ENCODE measurements at places on chromosomes 7 and 10.

GRCh38 chr10:130361351-130362105 is 225.3 kb downstream of the GLRX3 start:
- DNase-seq: no peak

DNA sequence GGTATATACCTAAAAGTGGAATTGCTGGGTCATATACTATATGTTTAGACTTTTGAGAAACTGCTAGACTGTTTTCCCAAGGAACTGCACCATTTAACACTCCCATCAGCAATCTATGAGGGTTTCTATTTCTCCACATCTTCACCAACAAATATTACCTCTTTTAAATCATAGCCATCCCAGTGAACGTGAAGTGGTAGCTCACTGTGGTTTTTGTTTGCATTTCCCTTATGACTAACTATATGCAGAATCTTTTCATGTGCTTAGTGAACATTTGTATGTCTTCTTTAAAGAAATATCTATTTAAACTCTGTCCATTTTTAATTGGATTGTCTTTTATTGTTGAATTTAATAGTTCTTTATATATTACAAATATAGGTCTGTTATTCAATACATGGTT is 115.8 kb upstream of the SEC61G start:
- DNase-seq: no peak

GRCh38 chr10:56318816-56319215 is 42.2 kb downstream of the ZWINT start:
- DNase-seq: no peak

- DNase-seq: no peak
Measured at GRCh38 chr7:128161466-128162125, 79.5 kb upstream of the LEP start.

GRCh38 chr7:134619627-134620331 is 26.9 kb upstream of the BPGM start:
- no peak for DNase-seq

DNA sequence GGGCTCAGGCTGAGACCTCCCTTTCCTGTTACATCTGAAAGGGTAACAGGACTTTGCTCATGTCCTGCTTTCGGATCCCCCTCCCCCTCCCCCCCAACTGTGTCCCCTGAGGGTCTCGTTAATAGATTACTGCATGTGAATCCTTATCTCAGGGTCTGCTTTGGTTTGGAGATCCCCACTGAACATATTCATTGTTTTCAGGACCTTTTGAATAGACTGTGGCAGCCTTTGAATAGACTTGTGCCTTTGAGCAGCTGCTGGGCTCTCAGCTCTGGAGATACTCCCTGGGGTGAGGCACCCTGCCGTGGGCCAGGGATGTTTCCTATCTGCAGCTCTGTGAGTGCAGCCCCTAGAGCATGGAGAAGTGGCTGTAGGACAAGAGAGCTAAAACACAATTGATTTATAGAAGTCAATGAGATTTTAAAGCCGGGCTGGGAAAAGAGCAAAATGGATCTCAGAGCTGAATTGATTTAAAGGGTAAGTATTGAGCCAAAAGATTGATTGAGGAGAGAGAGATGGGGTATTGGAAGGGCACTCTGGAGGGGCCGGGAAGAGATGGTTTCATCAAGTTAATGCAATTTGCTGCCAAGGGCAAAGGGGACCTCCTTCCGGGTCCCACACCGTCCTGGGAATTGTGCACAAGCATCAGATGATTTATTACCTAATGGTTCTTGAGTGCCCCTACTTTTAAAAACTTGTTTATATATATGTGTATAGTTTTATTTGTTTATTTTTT is 9.9 kb downstream of the ARHGAP22 start:
- no peak for DNase-seq

- DNase-seq: no peak
Measured at GRCh38 chr7:124497176-124497575, 268.4 kb downstream of the GPR37 start.

GRCh38 chr10:56662765-56663447 is 301.8 kb upstream of the ZWINT start:
- DNase-seq: no peak

- no peak for DNase-seq
Measured at GRCh38 chr7:53151496-53151895, 116.1 kb downstream of the POM121L12 start.

DNA sequence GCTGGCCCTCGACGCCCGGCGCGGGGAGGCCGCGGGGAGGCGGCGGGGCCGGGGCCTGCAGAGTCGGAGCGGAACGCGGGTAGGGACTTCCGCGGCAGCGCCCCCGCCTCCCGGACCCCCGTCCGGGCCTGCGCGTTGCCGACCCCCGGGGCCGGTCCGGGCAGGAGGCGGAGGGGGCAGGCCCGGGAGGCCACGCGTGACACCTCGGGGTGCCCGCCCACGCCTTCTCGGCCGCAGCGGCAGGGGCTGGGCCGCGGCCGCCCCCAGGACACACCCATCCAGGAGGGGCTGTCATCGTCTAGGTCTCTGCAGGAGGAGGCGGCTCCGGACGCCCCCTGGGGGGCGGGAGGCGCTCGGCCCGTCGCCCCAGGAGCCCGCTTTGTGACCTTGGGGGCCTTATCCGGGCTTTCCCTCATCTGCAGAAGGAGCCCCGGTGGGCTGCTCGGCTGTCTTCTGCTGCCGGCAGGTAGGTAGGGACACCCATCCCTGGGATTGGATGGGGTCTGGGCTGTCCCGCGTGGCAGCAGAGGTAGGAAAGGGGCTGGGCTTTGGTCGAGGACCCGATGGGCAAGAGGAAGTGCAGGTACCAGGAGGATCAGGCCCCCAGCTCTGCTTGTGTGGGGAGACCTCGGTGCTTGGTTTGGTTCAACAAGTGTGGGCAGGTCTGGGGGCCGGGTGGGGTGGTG is 569 bp downstream of the ZNF316 start:
- DNase-seq: no peak

DNA sequence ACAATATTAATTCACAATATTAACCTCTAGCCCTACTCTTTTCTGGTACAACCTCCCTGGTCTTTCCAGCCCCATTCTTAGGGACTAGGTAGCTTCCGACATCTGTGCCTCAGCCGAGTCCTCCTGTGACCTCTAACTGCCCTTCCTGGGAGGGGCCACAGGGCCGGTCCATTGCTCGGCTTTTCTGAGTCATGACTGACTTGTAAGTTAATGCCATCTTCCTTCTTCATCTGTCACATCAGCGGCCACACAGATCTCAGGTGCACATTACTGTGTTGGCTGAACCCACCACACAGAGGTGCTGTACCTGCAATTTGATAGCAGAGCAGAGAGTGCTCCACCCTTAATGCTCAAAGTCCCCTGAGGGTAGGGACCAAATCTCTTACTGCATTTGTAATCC is 4.1 kb upstream of the CPA4 start:
- DNase-seq: no peak

DNA sequence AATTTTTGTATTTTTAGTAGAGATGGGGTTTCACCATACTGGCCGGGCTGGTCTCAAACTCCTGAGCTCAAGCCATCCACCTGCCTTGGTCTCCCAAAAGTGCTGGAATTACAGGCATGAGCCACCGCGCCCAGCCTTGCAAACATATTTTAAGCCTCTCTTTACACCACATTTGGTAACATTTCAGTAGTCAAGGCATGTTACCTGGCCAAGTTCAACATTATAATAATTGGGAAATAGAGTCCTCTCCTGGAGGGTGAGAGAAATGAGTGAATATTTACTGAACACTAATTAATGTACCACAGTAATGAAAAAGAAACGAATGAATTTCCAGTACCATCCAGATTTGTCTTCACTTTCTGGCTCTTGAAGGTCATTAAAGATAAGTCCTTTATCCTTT is 10.0 kb upstream of the CNOT4 start:
- no peak for DNase-seq

GRCh38 chr10:84423719-84424118 is 95.3 kb downstream of the CCSER2 start:
- no peak for DNase-seq

GRCh38 chr7:46207931-46208634 is 287.0 kb upstream of the IGFBP3 start:
- no peak for DNase-seq

GRCh38 chr10:102741726-102742237 is 2.0 kb upstream of the WBP1L start:
- no peak for DNase-seq

- DNase-seq: no peak
Measured at GRCh38 chr7:94394437-94395140, at the start of gene COL1A2. Gene COL1A2 (plus strand): TSS chr7:94394895. CDS start chr7:94395032, 137 bp downstream.

GRCh38 chr10:113426181-113426877 is 126.5 kb upstream of the HABP2 start:
- DNase-seq: no peak

GRCh38 chr7:150846291-150847115 is 5.8 kb upstream of the AOC1 start:
- DNase-seq: no peak

DNA sequence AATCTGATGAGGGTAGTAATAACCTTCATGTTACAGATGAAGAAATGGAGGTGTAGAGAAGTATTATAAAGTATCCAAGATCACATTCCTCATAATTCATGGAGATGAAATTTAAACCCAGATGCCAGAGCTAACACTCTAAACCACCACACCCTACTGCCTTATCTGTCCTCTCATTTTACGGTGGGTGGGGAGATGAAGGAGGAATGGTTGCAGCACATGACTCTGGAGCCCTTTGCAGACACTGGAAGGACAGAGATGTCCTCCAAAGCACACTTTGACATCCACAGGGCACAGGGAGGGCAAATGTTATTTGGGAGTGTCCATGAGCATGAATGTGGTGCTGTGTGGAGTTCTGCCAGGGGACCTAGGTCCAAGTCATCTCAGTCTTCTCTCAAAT is 1.1 kb downstream of the PLEKHS1 start:
- no peak for DNase-seq

- no peak for DNase-seq
Measured at GRCh38 chr7:94366163-94366562, 28.5 kb upstream of the COL1A2 start.

GRCh38 chr7:95172420-95172819 is 151.9 kb downstream of the PON1 start:
- no peak for DNase-seq

DNA sequence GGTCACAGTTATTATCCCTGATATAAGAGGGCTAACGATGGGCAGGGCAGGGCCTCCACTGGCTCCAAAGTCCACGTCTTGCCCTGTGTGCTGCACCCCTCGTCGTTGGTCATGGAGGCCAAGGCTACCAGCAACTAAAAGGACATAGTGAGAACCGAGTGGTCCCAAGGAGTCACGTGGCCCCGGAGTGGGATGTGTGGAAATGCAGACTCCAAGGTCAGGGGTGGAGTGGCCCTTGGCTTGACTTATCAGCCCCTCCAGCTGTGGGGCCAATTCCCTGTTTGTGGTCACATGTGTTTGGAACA is 30.7 kb downstream of the BTBD16 start:
- DNase-seq: no peak

- no peak for DNase-seq
Measured at GRCh38 chr7:121288894-121289293, 39.9 kb upstream of the WNT16 start.

DNA sequence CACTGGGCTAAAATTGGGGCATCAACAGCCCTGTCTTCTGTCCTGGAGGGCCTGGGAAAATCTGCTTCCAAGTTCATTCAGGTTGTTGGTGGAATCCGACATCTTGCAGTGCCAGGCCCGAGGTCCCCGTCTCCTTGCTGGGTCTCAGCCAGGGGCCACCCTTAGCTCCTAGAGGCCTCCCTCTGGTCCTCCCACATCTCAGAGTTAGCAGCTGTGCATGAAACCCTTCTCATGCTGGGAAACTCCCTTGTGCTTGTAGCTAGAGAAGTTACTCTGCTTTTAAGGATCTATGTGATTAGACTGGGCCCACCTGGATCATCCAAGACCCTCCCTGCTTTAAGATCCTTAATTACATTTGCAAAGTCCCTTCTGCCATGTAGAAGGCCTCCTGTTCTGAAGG is 15.3 kb downstream of the HIP1 start:
- DNase-seq: no peak

- DNase-seq: no peak
Measured at GRCh38 chr10:122462533-122463465, 1.4 kb downstream of the HTRA1 start.

- DNase-seq: no peak
Measured at GRCh38 chr10:21751341-21752310, 217.6 kb downstream of the MLLT10 start.

All from GM12864 (cell line).